ENCODE measurements at places on chromosomes 16 and 17.

GRCh38 chr17:69061721-69062556, 1.2 kb upstream of the ABCA9 start:
- no peak for DNase-seq

DNA sequence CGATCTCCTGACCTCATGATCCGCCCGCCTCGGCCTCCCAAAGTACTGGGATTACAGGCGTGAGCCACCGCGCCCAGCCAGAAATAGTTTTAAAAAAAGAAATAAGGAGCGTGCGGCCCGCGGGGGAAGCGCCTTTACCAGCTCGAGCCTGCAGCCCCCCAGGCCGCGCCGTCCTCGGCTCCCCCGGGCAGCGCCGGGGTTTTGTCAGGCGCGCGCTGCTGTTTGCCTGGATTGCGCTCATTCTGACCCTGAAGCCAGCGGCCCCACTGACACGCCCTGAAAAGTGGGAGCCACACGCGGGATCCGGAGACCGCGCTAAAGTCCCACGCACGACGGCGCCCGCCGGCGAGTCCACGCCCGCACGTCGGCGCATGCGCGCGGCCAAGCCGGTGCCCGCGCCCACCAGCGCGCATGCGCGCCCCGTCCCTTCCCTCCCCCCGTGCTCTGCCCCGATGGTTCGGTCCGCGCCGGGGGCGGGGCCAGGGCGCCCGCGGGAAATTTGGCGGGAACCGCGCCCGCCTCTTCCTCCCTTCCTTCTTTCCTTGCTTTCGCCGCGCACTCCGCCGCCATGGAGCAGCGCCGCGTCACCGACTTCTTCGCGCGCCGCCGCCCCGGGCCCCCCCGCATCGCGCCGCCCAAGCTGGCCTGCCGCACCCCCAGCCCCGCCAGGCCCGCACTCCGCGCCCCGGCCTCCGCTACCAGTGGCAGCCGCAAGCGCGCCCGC, at the start of gene CDT1:
Gene CDT1, plus strand, starts transcription at position 526 of the 724 bp plus-strand sequence. Its CDS starts 43 bp downstream, at position 569.
- peak; percentile 50 for DNase-seq

DNA sequence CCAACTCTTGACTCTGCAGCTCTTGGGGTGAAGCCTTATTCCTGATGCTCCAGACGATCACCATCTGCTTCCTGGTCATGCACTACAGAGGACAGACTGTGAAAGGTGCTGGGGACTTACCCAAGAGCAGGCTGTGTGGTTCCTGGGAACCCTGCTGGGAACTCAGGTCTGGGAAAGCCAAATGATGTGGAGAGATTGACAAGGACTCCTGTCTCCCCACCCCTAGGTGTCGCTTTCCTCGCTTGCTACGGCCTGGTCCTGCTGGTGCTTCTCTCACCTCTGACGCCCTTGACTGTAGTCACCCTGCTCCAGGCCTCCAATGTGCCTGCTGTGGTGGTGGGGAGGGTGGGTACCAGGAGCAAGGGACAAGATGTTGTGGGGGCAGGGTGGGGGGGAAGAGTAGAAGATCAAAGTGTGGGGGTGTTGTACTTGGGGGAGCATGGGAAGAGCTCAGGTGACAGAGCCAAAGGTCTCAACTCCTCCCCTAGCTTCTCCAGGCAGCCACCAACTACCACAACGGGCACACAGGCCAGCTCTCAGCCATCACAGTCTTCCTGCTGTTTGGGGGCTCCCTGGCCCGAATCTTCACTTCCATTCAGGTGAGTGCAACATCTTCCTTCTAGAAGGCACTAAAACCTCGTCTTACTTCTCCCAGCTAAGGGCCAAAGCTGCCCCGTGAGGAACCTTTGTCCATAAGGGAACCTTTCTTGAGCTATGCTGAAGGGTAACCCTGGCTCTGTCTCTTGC, 3.0 kb downstream of the SOX15 start:
- peak; percentile 51 for DNase-seq

DNA sequence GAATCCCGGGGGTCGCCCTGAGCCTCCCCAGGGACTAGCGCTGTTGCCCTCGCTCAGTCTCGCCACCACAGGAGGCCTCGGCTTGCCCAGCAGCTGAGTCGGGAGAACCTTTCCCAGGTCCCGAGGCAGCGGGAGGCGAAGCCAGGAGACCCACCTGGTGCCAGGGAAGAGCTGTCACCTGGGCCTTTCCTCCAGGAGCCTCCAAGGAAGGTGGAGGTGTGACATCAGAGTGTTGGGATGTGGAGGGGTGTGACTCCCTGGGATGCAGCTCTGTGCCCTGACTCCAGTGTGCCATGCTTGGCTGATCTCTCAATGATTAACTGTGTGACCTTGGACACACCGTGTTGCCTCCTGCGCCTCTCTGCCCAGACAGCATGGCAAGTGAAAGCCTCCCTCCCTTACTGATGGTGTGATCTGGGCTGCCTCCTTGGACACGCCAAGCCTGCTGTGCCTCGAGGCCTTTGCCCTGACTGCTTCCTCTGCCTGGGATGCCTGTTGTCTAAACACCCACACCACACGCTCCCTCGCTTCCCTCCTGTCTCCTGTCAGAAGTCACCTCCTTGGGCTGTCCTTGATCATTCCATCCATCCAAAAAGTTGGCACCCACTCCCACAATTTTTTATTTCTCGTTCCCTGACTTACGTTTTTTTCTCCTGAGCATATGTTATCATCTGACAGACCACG, 88.0 kb downstream of the CMIP start:
- DNase-seq = no peak

GRCh38 chr17:35254107-35254773, 11.4 kb downstream of the SLFN5 start:
- DNase-seq = no peak

DNA sequence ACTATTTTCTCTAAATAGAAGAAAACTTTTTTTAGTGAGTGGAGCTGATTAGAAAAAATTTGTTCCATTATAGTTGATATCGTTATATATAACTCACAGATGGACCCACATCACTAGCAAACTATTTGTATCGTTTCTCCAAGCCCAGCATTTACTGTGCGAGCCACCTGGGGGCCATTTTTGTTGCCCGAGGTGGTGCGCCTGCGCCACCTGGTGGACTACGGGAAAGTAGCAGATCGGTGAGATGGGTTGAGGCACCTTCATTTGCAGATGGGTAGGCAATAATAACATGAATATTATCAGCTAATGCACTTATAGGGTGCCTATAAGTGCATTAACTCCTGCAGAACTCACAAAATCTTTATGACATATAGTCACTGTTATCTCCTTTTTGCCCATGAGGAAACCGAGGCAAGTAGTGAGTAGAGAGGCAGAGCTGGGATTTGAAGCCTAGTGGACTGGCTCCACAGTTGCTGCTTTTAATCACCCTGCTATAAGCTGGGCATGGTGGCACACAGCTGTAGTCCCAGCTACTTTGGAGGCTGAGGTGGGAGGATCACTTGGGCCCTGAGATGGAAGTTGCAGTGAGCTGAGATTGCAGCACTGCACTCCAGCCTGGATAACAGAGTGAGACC, 23.2 kb upstream of the NTN1 start:
- DNase-seq = peak; percentile 37

- no peak for DNase-seq
Measured at GRCh38 chr16:5900046-5900445, 802.5 kb upstream of the EEF2KMT start.
